NCI-H1694 (cell line): ENCODE measurements at places on chromosomes 6 and 20.

DNA sequence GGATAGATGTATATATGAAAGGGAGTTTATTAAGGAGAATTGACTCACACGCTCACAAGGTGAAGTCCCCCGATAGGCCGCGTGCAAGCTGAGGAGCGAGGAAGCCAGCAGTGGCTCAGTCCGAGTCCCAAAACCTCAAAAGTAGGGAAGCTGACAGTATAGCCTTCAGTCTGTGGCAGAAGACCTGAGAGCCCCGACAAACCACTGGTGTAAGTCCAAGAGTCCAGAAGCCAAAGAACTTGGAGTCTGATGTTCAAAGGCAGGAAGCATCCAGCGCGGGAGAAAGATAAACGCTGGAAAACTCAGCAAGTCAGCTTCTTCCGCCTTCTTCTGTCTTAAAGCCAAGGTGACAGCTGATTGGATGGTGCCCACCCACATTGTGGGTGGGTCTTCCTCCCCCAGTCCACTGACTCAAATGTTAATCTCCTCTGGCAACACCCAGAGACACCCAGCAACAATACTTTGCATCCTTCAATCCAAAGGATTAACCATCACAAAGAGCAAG, 102.6 kb upstream of the GJE1 start:
- DNase-seq: no peak

GRCh38 chr6:135229996-135230395, 48.9 kb downstream of the MYB start:
- no peak for DNase-seq

- no peak for DNase-seq
Observed at GRCh38 chr6:132011582-132011981, 60.4 kb upstream of the CCN2 start.

- DNase-seq: no peak
Observed at GRCh38 chr20:49995586-49995985, 12.8 kb downstream of the SNAI1 start.

DNA sequence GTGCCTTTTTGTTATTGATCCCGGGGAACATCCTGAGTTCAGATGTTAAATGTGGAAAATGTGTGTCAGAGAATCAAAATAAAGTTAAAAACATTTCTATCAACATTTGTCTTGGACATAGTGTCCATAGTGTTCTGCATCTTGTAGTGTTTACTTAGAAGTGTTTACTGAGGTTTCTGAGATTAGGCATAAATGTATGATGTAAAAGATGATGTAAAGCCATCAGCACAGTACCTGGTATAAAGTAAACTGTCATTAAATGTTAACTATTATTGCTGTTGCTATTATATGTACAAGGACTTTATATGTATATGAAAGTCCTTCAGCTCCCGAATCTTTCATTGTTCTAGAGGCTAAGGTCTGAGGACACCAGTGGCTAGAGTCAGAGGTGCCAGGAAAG, 28.2 kb upstream of the VEGFA start:
- no peak for DNase-seq

GRCh38 chr20:63318391-63319163, 25.6 kb downstream of the COL20A1 start:
- DNase-seq: no peak

DNA sequence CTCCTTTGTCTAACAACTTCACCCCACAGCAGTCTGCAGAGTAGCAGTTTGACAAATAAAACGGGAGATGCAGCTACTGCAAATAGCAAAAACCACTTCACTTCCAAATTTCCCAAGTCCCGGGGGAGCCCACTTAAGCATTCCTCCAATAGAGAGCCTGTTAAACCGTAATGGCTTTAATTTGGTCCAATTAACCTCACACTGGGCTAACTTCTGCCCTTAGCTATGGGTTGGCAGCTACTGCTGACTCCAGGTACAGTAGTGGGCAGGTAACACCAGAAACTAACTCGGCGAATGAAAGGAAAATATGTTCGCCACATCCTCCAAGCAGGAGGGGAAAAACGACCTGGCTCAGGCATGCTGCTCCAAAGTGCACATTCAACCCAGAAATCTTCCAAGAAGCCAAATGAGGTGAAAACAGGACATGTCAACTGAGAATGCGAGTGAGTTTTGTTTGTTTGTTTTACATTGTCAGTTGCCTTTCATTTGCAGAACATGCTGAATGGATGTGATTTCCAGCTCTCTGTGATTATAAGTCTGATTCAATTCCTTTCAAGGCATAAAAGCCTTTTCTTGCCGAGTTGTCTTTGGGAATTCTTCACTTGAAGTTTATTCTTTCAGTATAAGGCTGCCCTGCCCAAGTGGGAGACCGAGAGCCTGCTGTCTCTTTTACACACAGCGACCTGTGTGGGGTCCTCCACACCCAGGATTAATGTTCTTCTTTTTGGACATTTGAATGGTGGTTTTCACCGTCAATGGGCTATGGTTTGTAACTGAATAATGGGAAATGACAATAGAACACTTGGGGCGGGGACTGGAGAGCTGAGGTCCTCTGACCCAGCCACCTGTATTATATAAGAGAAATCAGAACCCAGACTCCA, 117.3 kb upstream of the ARMC2 start:
- DNase-seq: no peak

- no peak for DNase-seq
Observed at GRCh38 chr6:3616565-3617176, 134.8 kb downstream of the PXDC1 start.

DNA sequence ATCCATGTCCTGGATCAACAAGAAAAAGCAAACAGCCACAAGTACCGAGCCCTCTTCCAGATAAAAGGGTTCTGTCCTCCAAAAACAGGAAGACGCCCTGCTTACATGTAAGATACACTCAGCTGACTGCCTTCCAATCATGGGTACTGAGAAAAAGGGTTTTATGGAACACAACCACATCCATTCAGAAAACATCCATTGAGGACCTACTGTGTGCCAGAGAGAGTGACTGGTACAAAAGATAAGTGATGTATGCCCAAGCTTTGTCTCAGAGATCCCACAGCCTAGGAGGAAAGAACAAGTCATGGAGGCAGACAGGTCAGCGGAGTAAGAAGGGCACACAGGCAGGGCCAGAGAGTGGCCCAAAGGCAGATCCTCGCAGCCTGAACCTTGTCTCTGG, 94.8 kb upstream of the SSTR4 start:
- no peak for DNase-seq

GRCh38 chr6:79672631-79673111, 41.5 kb downstream of the SH3BGRL2 start:
- no peak for DNase-seq

DNA sequence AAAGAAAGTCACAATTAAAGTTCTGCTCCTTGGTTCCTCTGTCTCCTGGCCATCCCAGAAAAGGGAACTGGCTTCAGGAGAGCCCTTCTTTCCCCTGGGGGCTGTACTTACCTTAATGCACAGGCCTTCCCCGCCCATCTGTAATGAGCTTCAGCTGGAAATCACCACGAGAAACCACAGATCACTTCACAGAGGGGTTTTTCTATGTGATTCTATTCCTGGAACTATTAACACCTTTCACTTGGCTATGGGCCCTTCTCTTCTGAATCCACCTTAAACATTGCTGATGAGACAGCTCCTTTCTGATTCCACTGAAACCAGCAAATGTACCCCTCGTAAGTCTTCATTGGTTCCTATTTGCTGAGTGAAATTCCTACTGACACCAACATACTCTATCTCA, 80.7 kb downstream of the FOXF2 start:
- no peak for DNase-seq

DNA sequence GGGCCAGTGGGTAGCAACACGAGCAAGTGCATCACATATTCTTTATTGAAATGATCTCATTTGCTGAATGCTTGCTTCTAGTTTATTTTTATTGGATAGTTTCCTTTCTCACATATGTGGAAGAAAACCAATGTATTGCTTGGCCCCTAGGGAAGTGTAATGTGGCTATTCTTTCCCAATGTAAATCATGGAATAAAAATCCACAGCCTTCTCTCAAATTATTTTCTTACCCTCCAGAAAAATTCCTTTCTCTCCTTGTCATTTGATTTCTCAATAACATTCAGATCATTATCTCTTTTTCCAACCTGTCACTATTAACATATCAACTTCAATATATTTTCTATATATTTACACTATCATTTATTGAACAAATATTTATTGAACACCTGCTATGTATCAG, 51.9 kb upstream of the PTPRK start:
- DNase-seq: no peak

DNA sequence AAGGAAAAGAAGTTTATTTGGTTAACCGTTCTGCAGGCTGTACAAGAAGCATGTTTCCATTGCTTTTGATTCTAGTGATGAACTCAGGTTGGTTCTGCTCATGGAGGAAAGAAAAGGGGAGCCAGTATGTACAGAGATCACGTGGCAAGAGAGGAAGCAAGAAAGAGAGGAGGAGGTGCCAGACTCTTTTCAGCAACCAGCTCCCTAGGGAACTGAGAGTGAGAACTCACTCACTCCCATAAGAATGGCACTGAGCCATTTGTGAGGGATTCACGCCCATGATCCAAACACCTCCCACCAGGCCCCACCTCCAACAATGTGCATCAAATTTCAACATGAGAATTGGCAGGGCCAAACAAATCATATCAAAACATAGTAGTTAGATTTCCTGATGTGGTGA, 649.1 kb downstream of the EPM2A start:
- DNase-seq: no peak

- no peak for DNase-seq
Observed at GRCh38 chr6:55778705-55779104, 96.7 kb downstream of the BMP5 start.

GRCh38 chr20:23928788-23929187, 49.2 kb upstream of the CST5 start:
- no peak for DNase-seq

DNA sequence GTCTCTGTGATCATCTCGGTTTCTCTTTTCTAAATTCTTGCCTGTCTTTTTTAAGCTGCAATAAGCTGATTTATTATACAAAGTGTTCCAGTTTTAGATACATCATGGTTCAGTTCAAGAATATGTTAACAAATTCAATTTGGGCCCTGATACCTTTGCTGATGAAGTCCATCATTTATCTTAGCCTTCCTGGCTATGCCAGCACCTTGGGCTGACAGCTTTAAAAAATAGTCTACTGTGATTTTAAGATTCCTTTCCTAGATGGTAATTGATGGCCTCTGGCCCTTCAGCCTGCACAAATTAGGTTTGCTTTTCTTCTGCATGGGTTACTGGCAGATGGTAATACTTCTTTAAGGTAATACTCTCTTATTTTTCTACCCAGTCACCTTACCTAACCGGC, 7.1 kb upstream of the TMEM217 start:
- no peak for DNase-seq

DNA sequence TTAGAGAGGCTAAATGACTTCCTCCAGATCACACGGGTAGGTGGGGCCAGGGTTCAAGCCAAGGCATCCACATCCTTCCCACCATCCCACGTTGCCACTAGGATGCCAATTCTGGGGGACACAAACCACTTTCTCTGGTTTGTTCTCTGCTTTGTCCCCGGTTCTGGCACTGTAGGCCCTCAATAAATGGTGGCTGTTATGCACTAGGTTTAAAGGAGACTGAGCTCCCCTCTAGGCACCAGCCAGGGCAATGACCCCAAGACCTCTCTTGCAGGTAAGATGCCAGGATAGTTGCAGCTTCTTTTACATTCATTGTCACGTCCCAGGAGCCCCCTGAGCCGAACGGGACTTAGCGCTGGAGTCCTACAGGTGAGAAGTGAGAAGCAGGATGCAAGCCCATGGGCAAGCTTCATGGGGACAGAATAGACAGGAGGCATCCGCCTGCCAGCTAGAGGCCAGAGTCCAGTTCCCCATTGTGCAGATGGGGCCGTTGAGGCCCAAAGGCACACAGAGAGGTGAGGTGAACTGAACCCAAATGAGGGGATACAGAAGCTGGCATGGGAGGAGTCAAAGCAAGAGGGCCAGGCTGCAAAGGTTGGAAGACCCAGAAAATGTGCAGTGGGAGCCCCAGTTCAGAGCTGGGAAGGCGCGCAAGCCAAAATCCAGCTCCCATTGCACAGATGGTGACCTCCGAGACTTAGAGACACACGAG, 677 bp downstream of the PXMP4 start:
- DNase-seq: no peak

DNA sequence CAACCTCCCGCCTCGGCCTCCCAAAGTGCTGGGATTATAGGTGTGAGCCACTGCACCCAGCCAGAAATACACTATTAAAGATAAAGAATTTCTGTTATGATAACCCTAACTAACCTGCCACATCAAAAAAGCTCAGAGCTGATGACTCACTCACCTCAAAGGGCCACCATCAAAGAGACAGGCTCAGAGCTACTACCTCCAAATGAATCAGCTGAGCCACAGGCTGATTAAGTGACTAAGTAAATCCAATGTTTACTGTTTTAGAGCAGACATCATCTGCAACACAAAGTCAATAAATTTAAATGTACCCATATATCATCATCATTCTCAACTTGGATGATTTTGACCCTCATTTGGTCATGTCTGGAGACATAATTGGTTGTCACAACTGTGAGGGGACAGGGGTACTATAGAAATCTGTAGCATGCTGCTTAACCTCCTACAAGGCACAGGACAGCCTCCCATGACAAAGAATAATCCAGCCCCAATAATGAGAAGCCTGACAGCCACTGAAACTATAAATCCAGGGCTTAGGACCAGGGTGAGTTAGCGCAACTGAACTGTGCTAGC, 106.5 kb downstream of the ATP9A start:
- DNase-seq: no peak

DNA sequence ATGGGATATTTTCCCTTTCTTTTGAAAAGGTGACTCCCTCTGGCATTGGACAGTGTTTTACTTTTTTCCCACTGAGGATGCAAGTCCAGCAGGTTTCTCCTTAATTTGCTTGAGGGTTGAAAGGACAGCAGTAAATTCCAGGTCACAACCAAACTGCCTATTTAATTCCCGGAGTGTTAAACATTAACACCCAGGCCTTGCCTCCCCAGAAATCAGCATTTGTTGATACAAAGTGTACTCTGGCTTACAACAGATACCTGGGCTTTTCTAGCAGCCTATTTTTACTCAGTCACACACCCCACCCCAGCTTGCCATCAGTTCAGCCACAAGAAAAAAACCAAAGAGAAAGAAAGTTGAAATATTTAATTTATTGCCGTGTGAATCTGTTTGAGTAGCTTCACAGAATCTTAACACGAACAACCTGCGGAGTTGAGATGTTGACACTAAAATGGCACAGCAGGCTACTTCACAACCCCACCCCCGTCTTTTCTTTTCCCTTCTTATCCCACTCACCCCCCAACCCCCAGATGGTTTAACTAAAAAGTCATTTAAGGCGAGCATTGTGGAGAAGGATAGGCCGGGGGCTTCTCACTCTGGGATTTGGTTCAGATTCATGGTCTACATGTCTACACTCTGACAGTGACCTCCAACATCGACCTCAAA, 45.7 kb downstream of the MYLIP start:
- no peak for DNase-seq

- DNase-seq: no peak
Observed at GRCh38 chr6:35492974-35493284, 4.0 kb downstream of the TEAD3 start.

DNA sequence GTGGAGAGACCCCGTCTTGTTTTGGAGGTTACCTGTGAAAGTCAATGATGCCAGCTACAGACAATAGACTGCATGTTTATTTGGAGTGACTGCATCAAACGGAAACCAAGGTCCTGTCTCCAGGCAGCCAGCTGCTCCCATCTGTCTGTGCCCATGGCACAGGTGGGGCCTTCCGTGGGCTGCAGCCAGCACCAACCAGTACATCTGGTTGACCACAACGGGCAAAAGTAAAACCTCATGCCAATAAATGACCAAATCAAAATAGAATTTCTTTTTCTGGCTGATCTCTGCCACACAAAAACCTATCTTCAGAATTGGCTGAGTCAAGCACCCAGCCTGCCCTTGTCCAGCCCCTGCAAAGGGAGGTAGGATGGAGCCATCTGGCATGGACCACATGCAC, 33.5 kb downstream of the DLL1 start:
- DNase-seq: no peak
